ENCODE measurements at places on chromosomes 3 and 15.
A peak's percentile ranks its signal among the peaks of the same experiment; 100 is the strongest.

- no peak for DNase-seq
Measured at GRCh38 chr15:64029633-64030032, 16.7 kb downstream of the DAPK2 start.

GRCh38 chr15:88537591-88538317 lies 8.7 kb downstream of the DET1 start:
- DNase-seq, result no peak

DNA sequence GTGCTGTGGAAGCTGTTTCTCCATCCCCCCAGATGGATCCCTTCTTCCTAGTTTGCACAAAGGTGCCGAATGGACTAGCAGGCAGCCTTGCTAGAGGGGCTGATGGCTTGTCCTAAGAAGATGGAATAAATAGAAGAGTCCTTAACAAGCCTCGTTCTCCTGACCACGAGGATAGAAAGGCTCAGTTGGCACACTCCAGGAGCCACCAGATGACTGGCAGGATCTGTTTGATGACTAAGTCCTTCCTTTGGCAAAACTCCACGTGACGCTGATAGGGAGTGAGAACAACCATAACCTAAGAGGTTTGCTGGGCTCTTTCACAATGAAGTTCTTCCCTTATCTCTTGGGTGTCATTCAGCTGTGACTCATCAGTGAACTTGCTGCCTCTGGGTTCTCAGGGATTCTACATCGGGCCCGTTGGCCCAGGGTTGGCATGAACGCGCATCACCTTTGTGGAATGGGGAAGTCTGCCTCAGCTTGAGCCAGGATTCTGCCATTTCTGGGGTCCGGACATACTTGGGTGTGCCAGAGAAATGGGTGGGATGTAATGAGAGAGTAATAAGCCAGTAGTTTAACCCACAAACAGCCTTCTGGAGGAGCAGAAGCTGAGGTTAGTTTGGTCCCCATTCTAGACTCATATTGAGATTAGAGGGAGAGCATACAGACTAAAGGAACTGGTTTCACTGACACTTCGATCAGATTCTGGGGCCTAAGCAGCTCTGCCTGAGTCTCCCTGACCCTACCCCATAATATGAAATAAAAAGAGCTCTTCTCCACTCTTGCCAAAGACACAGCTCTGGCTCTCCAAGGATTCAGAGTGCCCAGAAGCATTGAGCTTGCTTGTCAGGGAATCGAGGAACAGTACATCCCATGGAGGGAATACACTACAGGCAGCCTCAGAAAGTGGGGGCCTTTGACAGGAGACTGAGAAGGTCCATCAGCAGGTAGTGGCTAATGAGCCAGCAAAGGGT lies 2.0 kb upstream of the MELTF start:
- peak; percentile 98 for DNase-seq

DNA sequence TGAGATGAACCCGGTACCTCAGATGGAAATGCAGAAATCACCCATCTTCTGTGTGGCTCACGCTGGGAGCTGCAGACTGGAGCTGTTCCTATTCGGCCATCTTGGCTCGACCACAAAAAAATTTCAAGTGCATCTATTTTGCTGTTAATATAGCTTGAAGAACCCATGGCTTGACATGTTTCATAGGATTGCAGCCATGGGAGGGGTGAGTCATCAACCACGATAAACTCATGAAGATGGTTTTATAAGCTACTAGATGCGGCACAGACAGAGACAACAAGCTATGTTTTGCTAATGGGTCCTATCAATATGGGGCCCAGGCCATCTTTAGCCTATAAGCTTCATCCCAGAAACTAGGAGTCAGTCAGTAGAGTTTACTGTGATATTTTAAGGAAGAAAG lies 100.4 kb upstream of the PHLDB2 start:
- no peak for DNase-seq

DNA sequence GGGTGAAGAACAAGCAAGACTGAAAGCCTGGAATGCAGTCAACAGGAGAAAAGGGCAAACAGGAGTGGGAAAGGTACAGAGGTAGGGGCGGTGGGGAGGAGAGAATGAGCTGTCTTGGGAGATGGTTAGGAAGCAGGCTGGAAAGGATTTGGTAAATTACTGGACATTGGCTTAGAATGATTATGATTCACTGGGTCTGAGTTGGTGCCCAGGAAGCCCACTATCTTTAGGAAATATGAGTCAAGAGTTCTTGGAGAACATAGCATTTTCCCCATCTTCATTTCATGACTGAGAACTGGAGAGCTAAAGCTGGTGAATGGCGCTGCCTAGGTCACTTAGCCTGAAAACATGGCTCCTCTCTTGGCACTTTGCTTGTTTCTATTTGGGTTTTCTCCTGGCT lies 74.7 kb upstream of the C3orf80 start:
- DNase-seq, result no peak

DNA sequence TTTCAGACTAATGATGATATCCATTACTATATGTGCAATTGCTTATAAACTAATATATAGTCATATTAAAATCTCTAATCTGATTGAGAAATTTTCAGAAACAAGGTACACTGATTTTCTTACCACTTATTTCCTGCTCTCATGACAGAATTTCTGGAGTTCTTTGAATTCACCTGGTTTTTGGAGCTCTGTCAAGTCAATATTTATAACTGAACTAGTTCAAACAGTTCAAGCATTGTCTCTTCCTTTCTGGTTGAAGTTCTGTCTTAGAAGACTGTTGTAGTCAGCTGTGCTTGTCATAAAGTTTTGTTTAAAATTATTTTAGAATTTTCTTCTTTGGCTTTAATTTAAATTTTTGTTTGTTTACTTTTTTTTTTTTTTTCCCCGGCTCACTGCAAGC lies 239.9 kb upstream of the CTDSPL start:
- DNase-seq, result no peak

DNA sequence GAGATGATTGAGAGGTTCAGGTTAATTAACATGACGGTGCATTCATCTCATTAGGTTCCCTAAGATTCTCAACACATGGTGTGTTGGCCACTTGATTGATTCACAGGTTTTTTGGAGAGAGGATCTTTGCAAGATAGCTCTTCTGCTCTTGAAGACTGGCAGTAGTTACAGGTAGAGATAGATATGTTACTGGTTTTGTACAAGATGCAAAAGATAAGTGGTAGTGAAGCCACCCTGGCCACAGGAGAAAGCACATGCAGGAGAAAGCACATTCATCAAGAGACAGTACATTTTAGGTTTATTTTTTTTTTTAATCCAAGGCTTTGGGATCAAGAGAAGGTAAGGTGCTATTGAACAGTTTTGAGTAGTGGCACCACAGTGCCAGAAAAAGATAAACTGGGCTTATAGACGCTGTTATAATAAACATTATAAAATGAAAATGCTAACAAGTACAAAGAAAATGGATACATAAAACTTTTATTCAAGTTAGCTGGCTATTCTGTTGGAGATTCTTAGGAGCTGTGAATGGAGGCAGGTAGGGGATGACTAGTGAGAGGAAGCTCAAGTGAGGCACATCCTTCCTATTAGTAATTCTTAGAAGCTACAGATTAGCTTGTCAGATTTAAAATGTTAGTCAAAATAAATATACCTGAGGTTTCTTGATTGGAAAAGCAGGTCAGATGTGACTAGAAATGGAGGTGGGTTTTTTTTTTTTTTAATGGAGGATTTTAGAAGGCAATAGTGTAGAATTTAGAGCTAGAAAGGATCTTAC lies 10.8 kb downstream of the SELENOT start:
- DNase-seq, result no peak

- DNase-seq, result no peak
Measured at GRCh38 chr3:40753951-40754350, 229.2 kb downstream of the ZNF621 start.
